M059J (cell line): ENCODE measurements at places on chromosomes 13 and 19.

DNA sequence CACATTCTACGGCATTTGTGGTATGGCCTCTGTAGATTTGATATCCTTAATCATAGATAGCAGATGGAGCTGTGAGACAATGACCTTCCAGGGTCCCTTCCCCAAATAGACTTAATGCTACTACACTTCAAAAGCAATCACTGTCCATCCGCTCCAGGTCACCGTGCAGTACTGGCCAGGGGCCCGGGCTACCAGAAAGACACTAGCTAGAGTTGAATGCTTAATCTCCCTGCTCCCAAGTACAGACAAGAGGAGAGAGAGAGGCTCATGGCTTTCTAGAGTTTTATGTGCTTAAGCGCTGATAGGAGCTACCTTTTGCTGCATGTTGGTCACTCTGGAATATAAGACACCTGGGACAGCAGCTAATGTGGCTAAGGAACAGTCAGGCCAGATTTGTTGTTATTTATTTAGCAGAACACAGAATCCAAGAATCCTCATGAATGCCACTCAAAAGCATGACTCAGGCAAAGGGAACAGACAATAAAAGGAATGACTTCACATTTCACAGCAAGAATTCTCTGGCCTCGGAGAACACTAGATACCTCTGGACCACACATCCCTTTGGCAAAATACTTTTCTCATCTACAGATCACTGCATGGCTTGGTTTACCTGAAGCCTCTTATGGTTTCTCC, 165.0 kb downstream of the LACC1 start:
- DNase-seq = peak; percentile 71

- peak; percentile 99 for DNase-seq
Measured at GRCh38 chr19:55653651-55654322, 1.0 kb upstream of the U2AF2 start.

DNA sequence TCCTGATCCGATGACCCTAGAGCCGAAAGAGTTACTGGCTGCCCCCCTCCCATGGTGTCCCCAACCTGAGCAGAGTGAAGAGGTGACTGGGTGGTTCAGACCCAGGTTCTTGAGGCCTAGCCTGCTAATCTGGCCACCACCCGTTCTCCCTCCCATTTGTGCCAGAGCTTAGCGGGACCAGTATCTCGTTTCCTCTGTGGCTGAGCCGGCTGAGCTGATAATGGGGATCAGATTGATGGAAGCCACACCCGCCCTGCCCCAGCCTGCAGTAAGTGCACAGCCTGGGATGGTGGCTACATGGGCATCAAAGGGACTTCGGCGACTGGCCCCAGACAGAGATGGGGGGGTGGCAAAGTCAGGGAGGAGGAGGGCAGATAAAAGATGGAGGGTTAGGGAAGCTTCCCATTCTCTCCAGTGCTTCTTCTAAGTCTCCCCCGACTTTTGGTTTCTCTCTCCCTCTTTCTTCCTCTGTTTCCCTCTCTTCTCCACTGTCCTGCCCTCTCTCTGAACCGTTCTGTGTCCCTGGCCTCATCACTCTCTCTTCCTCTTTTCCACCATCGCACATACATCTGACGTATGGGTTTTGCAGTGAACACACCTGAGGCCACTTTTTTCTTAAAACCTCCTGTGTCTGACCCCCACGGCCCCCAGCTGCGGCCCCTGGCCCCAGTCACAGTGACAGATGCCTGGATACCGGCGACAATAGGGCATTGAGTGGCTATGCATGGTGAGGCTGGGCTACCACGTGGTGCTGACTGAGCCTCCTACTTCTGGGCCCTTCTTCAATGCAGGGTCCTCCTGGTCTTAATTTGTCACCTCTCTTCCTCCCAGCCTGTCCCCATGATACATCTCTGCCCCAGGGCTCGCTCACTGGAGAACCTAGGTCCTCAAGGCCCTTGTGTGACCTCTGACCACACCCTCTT, 2.4 kb downstream of the ELAVL3 start:
- peak; percentile 18 for DNase-seq

DNA sequence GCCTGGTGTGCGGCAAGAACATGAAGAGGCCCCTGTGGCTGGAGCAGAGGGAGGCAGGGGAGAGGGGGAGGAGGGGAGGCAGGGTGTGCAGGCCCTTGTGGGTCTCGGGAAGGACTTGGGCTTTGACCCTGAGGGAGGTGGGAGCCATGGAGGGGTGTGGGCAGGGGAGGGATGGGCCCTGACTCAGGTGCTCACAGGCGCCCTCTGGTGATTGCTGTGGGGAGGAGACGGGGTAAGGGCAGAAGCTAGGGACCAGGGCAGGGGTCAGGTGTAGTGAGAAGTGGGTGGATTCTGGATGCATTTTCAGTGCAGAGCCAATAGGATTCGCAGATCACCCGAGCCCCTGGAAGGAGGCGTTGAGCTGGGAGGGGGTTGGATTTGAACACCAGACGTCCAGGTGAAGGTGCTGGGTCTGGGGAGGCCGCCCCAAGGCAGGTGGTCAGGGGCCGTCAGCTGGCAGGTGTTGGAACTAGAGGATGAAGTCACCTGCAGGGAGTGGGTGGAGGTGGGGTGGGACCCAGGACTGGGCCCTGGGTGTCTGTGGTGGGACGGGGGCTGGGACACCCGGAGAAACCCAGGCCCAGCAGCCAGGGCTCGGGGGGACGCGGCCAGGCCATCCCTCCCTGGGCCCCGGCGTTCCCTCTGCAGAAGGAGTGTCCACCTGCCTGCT, 185.4 kb downstream of the KDM4B start:
- DNase-seq = no peak

- no peak for DNase-seq
Measured at GRCh38 chr13:44853641-44854040, 135.6 kb downstream of the NUFIP1 start.

DNA sequence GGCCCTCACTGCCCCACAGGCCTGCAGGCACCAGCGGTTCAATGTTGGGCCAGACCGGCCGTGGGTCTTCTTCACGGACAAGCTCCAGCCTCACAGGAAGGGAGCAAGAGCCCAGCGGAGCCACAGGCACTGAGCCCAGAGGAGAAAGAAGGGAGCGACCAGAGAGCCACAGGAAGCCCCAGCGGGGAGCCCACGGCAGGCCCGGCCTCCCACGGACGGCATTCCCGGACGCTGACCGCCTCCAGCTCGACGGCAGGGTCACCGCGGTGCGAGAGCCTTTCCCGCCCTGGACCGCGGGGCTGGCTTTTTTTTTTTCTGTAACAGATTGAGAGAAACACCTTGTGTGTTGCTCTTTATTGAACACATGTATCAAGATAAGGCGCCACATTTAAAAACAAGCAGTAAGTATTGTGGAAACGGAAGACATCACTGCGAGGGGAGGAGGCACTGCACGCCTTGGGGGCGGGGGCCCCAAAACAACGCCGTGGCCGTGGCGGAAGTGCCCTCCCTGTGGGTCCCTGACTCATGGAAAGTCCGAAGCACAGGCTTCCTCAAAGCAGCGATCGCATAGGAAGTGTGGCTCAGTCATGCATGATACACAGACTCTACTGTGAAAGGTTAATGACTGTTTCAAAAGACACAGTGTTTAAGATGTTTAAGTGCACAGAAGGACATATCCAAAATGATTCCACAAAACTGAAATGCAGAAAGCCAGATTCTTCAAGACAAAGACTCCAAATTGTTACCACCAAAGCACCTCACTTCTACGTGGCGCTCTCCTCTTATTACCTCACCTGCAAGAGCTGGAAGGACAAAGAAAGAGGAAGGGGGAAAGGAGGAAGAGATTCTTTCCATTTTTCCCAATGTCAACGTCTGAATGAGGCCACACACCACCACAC, 3.5 kb downstream of the RASA3 start:
- DNase-seq = peak; percentile 93

- peak; percentile 80 for DNase-seq
Measured at GRCh38 chr19:13181747-13182388, 31.7 kb downstream of the IER2 start.

DNA sequence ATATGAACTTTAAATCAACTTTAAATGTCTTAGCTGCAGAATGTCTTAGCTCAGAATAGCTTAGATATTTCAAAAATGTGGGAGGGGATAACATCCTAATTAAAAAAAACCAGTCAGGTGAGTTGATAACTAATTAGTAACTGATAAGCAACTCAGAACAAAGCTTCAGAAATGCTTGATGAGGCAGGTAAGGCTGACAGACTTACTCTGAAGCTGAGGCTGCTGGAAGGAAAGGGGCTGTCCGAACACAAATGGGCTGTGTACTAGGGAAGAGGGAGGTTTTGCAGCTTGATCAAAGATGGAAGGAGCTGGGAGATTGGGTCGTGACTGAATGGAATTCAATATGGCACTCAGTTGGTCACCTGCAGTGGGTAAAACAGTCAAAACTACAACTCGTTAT, 91.2 kb upstream of the FBXL3 start:
- no peak for DNase-seq

GRCh38 chr13:38365661-38366060, 16.0 kb downstream of the UFM1 start:
- DNase-seq = no peak
